ENCODE measurements at places on chromosomes 12 and 14.

DNA sequence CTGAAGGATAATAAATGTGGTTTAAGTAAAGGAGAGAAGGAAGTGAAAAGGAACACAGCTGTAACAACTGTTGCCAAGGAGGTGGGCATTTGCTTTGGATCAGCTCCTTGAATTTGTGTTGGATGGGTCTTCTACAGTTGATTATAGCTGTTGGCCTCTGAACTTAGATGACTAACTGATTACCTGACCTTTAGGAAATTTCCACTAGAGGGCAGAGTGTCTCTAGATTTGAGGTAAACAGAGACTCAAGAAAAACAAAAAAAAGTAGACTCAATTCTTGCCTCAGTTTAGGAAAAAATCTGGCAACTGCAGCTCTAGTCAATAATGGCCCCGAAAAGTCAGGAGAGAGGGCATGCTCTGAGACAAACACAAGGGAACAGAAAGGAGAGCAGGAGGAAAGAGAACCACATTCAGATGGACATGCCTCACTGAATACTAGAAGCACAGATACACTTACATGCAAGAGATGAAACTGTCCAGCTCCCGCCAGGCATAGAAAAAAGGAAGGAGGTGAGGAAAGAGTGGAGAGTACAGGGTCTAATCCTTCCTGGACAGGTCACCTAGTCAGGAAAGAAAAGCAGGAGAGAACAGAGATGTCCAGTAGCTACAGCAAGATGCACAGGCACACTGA lies 20.6 kb downstream of the COX14 start:
- no peak for DNase-seq

DNA sequence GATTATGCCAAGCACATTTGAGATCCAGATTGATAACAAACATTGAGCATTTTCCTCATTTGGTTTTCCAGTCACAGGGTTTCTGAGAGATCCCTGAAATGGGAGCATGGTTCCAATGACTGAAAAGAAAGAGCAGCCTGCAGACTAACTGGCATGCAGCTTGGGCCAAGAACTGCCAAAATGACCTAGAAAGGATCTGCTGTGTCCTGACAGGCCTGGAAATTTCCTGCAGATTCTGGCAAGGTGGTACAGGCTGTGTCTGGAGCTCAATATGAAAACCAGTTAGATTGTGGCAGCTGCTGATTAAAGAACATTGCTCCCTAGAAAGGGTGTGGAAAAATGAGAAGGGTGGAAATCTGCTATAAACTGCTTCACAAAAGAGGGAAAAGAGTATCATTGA lies 417.3 kb downstream of the IPO8 start:
- no peak for DNase-seq

DNA sequence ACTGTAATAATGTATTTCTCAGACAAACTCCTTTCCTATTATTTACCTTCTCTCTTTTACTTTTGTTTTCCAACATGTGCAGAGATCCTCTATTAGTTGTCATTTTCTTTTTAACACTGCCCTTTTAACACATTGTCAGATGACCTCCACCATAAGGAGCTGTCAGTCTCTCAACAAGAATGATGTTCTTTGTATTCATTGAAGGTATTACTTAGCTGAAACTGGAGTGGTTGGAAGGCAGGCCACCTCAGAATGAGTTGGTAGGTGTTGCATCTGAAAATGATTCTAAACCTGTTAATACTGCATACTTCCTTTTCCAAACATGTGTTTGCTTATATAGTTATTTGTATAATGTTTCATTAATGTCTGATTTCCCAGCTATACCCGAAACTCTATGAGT lies 16.9 kb downstream of the TMEM117 start:
- DNase-seq, result no peak

DNA sequence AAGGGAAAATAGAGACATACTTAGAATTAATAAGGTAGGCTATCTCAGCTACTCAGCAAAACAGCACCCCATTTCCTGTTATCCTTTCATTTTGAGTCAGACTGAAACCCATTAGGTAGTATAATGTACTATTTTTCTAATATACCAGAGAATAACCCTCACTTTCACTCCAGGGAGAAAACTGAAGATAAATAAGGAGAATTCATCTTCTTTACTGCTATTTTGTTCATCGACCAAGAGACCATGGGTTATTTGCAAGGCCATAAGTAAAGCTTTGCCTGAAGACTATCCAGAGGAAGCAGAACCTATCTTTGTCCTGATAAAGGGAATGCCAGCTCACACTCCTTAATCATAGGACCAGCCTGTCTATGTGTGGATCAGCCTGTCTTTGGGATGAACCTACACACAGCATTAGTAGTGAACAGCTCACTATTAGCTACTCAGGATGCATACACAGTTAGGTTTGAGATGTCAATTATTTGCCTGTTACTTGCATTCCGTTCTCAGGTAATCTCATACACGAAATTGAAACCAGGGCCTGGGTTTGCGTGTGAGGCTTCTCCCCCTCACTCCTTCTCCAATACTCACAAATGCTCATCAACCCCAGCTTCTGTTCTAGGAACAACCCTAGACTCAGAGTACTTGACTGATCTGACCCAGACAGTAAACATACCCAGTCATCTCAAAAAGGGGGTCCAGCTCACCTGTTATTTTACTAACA lies 124.4 kb downstream of the DAD1 start:
- no peak for DNase-seq

DNA sequence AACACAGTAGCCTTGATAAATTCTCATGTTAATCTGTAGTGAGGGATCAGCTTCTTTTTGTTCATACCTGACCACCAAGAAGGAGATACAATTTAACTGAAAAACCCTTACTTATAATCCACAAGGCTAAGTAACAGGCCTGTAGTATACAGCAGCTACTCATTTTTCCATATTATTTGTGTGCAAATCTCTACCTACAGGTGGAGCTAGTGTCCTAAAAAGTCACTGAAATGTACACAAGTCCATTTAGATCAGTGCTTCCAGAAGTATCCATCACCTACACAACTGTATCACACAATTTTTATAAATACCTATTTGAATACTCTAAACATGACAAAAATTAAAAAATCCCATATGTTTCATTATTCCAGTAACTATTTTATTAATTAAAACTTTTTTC lies 173.2 kb downstream of the SLC35F4 start:
- no peak for DNase-seq

DNA sequence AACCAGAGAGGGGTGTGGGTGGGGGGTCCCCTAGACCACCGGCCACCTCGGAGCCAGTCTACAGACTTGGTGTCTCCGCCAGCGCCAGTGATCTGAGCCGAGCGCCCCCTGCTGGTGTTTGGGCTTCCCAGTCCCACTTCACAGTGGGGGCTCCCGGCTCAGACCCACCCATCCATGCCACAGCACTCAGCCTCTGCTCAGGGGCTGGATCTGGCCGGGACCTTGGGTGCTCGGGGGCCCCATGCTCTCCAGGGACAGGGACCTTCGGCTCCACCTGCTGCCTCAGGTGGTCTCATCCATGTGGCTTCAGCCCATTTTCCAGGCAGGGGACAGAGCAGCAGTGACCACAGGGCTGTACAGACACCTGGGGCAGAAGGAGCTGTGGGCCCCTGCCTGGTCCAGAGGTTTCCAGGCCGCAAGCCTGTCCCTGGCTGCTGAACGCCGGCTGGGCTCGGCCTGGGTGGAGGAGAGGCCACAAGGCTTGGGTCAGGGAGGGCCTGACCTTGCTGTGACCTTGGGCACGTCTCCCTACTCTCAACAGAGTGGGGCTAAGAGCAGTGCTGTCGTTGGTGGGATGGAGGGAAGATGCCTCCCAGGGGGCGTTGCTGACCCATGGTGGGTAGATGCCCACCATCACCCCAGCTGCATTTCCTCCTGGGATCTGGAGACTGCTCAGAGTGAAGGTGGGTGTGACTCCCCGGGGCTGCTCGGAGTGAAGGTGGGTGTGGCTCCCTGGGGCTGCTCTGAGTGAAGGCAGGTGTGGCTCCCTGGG lies 86.3 kb downstream of the KIF26A start:
- peak; percentile 13 for DNase-seq

- DNase-seq, result no peak
These were observed 514.6 kb downstream of the FUT8 start for GRCh38 chr14:65926935-65927700.

- no peak for DNase-seq
These were observed 3.0 kb downstream of the FOS start for GRCh38 chr14:75281654-75282019.

GRCh38 chr14:24108336-24108874 lies 6.2 kb upstream of the DCAF11 start:
- DNase-seq, result no peak

DNA sequence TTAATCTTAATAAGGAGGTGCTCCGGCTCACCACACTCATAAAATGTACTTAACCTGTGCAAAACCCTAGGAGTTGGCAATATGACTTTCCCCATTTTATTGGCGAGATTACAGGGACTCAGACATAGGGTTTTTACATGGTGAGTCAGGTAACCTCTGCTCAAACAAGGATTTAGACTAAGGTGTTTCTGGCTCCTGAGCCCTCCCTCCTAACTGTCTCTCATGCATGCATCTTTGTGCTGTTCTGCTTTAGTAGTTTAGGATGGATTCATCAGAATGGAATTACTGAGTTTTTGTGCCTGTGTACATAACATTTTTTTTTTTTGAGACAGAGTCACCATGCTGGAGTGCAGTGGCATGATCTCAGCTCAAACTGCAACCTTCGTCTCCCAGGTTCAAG lies 993.3 kb upstream of the TMEM132C start:
- no peak for DNase-seq

- DNase-seq, result no peak
These were observed 103.6 kb upstream of the CCND2 start for GRCh38 chr12:4169959-4170358.

DNA sequence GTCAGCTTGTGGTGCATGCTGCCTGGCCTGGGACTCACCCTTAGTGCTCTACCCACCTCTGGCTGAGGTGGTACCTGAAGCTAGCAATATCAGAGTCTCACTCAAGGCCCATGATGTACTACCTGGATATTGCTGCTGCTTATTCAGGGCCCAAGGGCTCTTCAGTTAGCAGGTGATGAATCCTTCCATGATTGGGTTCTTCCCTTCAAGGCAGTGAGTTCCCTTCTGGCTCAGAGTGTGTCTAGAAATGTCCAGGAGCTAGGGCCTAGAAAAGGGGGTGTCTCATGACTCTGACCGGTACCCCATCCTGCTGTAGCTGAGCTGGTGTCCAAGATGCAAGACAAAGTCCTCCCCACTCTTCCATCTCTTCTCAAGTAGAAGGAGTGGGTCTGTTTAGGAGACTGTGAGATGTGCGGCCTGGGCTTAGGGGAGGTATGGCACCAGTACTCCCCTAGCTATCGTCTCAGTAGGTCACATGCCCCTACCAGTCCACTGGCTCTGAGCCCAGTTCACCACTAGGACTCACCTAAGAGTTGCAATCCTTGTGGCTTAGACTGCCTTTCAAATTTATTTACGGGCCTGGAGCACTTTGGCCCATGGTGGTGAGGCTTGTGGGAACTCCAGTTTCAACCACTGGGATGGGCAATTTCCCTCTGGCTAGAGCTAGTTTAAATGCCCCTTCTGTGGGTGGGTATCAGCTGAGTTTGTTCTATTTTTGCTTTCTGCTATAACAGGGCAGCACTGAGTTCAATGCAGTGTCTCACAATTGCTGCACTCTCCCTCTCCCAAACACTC lies 12.2 kb downstream of the PRORP start:
- DNase-seq, result no peak

- DNase-seq, result no peak
These were observed 408.5 kb upstream of the RGS6 start for GRCh38 chr14:71523630-71524319.

GRCh38 chr12:106289196-106289681 lies 13.3 kb upstream of the TCP11L2 start:
- DNase-seq, result no peak

GRCh38 chr12:131242741-131243496 lies 289.2 kb downstream of the ADGRD1 start:
- no peak for DNase-seq

GRCh38 chr14:63922696-63923421 lies 70.1 kb downstream of the SYNE2 start:
- no peak for DNase-seq

GRCh38 chr12:97756066-97756666 lies 293.6 kb downstream of the RMST start:
- DNase-seq, result no peak

GRCh38 chr14:31360919-31361662 lies 59.3 kb downstream of the HEATR5A start:
- DNase-seq, result no peak

DNA sequence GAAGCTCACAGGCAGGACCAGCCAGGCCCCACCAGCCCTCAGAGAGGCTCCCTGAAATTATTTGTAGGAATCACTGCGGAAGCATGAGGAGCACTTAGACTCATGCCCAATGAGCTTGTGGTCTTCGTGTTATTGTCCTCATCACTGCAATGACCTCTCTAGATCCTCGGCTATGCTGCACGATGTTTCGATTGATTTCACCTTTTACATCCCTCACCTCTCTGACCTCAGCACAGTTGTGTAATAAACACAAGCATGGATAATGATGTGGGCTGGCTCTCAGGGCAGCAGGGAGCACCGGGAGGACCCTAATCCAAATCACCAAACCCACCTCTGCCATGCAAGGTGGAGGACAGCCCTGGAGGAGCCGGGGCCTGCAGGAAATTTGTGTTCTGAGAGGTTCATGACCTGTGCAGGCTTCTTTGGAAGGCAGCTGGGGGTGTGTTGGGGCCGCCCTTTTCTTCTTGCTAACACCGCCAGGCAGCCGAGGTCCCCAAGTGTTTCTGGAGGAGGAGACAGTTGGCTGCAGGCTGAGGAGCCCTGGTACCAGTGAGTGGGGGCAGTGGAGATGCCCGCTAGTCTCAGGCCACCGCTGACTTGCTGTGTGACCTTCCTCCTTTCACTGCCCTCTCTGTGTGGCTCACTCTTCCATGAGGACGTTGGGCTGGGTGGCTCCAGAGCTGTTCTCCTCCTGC lies 29.5 kb upstream of the EML1 start:
- no peak for DNase-seq

- DNase-seq, result no peak
These were observed 383.2 kb upstream of the ATP2B1 start for GRCh38 chr12:90091809-90092208.

GRCh38 chr14:63342371-63342770 lies 23.6 kb upstream of the GPHB5 start:
- DNase-seq, result no peak

- no peak for DNase-seq
These were observed 42.0 kb downstream of the IQSEC3 start for GRCh38 chr12:108594-108993.

DNA sequence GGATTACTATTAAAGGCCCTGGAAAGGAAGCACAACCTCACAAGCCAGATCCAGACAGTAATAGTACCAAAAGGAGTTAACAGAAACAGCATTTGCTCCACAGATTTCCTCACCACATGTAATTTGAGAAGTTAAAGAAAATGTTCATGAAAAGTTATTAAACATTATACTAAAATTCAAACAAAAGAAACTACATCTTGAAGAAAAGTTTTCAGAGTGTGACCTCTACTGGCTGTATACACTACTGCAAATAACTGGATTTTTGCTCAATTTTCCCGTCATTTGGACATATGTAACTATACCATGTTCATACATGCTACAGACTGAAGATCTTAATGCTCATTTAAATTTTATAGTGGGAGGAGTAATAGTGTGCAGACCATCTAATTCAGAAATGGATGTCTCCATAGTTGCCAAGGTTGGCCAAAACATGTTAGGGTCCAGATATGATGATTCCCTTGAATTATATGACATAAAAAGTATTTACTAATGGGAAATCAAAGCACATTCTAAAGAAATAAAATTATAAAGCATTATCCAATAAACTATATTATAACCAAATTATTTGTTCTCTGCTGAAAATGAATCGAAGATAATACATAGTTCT lies 5.6 kb downstream of the KRR1 start:
- DNase-seq, result no peak
